ENCODE measurements at places on chromosomes 4 and X.

DNA sequence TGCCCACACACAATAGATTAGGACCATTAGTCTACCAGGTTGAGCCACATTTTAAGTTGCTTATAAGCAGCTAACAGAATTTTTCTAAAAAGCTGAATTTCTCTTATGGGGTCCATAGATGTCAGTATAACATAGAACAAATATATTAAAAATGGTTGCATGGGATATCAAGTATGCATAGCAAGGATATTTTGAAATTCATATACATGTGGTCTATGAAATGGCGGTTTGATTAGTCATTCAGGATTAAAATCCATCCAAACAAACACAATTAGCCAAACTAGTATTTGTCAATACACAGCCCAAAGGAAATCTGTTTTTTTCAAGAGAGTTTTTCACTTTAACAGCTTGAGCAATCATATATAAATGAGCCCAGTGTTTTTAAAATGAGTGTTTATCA, 33.5 kb upstream of the AMOT start:
- no peak for DNase-seq

GRCh38 chr4:174709526-174709925, 119.5 kb downstream of the GLRA3 start:
- DNase-seq = no peak

DNA sequence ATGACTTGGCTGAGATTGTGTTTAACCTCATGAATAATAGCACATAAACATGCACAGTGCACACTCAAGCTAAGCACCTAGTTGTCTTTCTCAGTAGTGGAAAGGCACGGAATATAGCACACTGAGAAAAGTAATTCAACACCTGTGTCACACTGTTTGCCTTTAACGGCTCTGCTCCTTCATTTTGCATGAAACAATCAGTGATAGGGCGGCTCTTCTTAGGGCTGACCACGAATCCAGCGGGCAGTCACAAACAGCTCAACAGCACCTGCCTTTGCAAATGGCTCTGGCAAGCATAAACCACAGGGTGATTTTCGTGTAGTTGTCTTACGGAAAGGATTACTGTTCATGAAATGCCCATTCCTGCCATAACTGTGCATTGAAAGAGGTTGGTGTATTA, 954.0 kb upstream of the TENM3 start:
- DNase-seq = no peak

DNA sequence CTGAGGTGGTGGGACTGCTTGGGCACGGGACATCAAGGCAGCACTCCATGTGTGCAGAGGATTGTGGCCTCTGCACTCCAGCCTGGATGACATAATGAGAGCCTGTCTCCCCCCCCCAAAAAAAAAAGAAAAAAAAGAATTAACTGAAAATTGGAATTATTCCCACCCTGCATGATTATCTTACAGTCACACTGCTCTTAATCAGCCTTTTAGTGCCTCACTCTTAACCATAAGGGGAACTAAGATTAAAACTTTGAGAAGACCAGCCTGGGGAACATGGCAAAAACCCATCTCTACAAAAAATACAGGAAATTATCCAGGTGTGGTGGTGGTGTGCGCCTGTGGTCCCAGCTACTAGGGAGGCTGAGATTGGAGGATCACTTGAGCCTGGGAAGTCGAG, 94.6 kb downstream of the UBE2K start:
- no peak for DNase-seq

- DNase-seq = no peak
Observed at GRCh38 chr4:169956091-169956843, 69.9 kb downstream of the MFAP3L start.

DNA sequence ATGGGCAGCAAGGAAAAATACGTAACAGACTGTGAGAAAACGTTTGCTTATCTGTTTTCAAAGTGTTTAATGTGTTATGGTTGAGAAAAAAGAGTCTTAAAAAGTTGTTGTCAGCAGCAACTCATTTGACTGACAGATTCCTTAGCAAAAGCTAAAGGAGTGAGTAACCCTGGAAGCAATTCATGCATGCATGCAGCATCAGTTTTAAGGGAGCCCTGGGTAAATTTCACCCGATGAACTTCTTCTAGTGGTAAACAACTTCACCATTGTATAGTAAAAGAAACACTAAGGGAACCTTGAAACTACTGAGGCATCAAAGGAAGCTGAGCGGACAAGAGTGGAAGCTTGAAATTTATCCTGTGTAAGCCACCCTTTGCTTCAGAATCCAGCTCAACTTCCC, 583.2 kb upstream of the INTU start:
- DNase-seq = no peak

DNA sequence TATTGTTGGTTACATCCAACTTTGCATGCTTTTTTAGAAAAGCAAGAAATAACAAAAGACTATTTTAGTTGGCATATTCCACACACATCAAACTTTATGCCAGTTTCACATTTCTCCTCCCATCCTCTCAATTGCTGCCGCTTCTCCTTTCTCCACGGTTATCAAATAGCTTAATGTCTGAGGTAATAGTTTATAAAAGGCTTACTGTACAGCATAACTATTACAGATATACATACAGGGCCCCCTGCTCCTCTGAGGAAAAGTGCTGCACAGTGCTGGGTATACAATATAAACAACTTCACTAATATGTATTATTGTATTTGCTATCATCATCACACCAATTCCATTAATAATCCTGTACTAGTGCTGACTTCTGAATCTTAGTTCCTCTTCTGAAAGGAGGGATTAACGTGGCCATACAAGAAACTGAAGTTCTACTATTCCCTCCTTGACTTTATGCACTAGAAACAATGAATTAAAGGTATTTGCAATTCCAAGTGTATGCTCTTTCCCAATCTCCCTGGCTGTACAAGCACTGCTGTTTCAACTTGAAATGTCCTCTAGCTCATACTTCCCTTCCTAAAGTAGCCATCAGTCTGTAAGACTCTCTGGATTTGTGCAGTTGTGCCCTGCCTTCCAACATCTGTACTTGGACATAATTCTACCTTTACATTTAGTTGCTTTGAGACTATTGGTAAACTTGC, 2.5 kb downstream of the CCNI start:
- peak; percentile 31 for DNase-seq
